ENCODE measurements at places on chromosomes 1 and 21.

DNA sequence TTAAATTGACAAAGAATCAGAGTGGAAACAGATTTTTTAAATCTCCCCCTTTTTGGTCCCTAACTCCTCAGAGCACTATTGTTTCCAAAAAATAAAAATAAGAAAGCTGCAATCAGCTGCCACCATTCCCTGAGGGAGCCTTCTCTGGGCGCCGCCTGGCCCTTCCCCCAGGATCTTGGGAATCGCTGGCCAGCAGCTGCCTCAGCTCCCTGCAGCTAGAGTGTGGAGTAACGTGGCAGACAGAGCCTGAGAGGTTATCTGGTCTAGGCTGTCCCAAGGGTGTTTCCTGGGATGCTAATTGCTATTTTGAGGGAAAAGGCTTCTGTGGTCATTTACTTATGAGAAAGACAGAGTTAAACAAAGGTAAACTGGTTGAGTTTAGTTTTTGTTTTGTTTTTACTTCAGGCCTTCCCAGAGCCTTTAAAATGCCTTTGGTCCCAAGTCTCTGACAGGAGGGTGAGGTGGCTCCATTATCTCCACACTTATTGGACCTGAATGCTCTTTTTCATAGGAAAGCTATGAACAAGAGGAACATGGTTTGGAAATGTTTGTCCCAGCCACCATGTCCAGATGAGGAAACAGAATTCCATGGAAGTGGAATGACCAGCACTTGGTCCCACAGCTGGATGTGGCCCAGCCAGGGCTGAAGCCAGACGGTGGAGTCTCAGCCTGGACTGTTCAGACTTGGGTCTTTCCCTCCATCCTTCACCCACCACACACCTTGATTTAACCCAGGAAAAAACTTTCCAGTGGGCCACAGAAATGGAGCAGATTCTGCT lies 14.1 kb upstream of the KIAA1614 start:
- no peak for DNase-seq

DNA sequence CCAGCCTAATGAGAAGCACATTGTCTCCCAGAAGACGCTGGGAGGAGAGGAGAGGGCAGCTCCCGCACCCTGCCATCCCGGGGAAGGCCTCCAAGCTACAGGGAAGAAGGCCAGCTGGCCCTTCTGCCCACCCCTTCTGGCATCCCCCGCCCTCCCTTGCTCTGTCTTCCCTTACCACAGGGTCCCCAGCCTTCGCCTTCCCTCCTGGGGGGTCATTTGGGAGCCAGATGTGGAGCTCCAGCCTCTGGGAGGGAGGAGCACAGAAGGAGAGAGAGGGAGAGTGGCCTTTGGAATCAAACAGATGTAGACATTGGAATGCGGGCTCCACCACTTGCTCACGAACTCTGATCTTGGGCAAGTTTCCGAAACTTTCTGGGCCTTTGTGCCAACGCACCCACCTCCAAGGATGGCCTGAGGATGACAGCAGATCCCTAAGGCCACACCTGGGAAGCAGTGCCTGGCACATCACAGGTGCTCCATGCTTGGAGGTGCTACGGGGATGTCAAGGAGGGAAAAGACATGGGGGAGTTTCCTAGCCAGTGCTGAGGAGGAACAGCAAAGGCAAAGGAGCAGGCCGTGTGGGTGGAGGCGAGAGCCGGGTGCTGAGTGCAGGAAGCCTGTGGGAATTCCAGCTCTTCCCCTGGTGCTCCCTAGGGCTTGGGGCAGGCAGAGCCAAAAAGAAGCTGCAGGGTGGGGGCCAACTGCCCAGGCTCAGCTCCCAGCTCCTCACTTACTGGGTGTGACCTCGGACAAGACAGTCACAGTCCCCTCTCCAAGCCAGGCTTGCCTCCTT lies 23.1 kb upstream of the RSPO1 start:
- no peak for DNase-seq

- no peak for DNase-seq
Observed at GRCh38 chr1:59484096-59484495, 187.2 kb downstream of the FGGY start.

DNA sequence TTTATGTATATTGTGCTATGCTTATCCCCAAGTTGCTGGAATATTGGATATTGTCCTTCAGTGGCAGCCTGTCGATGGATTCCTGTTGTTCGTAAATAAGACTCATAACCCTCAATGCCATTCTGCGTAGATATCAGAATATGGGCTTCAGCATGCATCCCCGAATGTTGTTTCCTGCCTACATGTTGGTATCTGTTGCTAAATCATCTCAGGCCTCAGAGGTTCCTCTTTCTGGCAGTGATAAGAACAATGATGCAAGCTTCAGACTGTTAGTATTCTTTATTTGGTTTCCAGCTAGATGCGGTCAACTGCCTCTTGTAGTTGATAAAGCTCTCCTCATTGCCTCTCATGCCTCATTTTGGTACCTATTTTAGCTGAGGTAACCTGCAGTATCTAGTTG lies 2082.6 kb downstream of the MRPL39 start:
- DNase-seq, result no peak

- DNase-seq, result no peak
Observed at GRCh38 chr1:11790101-11790879, 15.5 kb downstream of the MTHFR start.

GRCh38 chr1:211885747-211886522 lies 55.4 kb upstream of the LPGAT1 start:
- DNase-seq, result no peak

DNA sequence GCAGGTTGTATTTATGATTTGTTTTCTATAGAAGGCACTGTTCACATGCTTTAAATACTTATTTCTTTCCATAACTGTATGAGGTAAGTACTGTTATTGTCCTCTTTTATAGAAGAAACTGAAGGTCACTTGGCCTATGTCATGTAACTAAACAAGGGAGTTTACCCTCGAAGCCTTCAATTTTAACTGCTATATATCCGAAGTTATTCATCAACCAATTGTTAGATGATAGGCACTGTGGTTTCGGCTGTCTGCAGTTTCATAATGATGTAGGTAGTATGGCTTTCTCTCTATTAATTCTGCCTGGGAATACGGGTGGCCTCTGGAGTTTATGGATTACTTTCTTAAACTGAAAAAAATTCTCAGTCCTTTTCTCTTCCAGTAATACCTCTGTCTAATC lies 413.3 kb upstream of the ADGRL2 start:
- DNase-seq, result no peak

- no peak for DNase-seq
Observed at GRCh38 chr1:160580221-160580812, 1.0 kb upstream of the CD84 start.

- no peak for DNase-seq
Observed at GRCh38 chr1:7372477-7373120, 398.5 kb upstream of the VAMP3 start.
